Mesothelial cell of epicardium (in vitro differentiated cells): ENCODE measurements at places on chromosomes 3 and 15.

GRCh38 chr3:197000211-197000610 lies 29.4 kb downstream of the MELTF start:
- DNase-seq = no peak

DNA sequence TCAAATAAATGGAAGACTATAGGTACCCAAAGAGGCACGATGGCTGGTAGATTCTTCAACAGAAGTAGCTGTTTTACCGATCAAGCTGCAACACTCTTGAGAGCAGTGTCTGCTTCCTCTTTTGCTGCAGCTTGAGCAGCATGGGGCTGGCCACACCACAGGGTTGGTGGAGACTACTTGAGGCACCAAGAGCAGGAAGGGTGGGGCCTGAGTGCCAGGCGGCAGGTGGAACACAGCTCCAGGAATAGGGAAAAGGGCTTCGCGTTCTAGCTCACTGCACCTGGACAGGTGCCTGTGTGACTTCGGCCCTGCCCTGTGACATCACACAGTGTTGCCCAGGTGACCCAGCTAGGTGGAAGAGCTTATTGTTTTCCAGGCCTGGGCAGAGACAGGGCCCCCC lies at the start of gene CCDC33:
Gene CCDC33 (plus strand): TSS at position 365 of the 400 bp plus-strand sequence. CDS start 394 bp downstream, outside the sequence.
- DNase-seq = no peak

DNA sequence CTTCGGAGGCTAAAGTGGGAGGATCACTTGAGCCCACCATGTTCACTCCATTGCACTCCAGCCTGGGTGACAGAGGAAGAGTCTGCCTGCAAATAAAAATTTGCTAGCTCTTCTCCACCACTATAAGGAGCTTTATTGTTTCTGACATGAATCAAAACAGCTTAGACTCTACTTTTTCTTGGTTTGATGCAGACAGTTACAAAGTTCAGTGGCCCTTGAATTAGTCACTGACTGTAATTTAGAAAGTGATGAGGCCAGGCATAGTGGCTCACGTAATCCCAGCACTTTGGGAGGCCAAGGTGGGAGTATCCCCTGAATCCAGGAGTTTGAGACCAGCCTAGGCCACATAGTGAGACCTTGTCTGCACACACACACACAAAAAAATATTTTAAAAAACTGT lies 172.4 kb upstream of the CGNL1 start:
- no peak for DNase-seq

DNA sequence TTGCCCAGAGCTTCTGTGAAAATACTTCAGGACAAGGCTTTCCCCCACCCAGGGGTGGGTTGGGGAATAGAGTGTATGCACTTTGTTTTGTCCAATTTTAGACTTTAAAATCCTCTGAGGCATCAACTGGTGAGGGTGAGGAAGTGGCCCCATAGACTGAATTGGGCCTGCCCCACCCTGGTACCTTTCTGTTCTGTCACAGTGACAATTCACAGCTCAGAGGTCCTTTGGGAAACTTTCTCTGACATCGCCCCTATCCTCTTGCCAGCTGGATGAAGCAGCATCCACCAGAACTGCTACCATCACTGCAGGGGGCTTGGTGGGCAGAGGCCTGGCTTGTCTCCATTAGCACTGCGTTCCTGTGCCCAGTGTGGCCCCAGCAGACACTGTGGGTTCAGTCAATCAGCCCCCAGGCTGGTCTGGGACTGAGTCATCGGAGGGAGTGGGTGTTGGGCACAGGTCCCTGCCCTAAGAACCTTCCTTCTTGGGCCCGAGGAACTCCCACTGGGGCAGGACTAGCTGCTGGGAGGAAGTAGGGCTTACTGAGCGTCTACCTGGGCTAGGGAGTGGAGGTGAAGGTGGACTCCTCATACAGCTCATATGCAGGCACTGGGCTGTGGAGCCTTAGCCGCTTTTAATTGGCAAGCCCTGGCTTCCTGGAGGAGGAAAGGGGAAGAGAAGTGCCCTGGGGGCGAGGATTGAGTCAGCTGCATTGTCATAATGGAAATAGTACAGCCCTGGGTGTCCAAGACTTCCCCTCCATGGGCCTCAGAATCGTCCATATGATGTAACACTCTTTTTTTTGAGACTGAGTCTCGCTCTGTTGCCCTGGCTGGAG lies 1.5 kb upstream of the PPM1M start:
- DNase-seq = no peak

DNA sequence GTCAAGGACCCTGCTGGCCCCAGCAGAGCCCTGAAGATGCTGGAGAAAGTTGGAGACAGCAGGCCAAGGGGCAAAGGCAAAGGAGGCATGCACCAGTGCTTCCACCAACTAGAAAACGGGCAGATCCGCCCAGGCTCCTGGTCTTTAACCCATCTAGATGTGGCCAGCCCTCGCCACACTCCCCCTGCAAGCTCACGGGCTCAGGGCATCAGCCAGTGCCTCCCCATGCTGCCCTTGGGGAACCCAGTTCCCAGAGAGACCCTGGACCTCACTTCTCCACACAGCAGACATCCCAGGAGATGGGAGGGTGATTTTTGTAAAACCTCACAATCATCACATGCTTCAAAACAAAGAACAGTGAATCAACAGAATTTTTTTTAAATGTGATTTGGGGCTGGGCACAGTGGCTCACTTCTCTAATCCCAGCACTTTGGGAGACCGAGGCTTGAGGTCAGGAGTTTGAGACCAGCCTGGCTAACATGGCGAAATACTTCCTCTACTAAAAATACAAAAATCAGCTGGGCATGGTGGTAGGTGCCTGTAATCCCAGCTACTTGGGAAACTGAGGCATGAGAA lies 24.5 kb downstream of the CYFIP1 start:
- no peak for DNase-seq

- DNase-seq = no peak
Measured at GRCh38 chr3:117719316-117719926, 1009.8 kb downstream of the TUSC7 start.

- no peak for DNase-seq
Measured at GRCh38 chr15:91077029-91077428, 23.0 kb upstream of the SV2B start.

GRCh38 chr3:147582642-147583041 lies 173.5 kb downstream of the ZIC1 start:
- no peak for DNase-seq

DNA sequence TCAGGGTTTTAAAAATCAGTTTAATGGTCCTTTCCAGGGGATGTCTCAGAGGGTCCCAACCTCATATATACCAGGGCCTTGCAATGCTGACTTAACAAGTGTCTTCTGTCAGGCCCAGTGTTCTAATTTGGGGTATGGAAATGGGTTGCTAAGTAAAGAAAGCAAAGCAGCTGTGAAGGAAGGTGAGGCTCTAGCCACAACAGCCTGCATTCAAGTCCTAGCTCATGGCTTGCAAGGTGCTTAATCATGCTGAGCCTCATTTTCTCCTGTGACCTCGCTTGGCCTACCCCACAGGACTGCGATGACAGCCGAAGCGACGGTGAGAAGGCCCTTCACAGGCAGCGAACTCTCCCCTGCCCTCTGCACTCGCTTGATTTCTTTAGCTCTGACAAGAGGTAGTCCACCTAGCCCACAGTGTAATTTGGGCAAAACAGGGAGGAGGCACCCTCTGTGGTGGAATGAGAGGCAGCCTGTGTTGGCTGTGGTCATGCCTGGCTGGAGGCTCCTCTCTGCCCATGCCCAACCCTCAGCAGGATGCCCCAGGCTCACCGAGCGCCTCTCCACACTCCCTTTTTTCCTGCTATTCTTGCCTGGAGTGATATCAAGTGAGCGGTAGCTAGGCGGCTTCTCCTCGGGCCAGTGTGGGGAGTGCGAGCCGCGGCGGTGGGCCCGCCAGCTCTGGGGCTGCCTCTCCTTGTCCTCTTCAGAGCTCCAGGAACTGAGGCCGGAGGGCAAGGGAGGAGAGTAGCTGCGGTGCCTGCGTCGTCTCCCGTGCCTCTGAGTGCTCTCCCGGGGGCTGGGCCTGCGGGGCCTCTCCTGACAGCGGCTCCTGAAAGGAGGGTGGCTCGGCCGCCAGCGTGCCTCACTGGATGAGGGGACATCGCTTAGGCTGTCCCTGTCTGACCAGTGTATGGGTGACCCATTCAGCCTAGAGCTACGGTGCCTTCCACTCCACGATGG lies 29.2 kb downstream of the ILDR1 start:
- no peak for DNase-seq

DNA sequence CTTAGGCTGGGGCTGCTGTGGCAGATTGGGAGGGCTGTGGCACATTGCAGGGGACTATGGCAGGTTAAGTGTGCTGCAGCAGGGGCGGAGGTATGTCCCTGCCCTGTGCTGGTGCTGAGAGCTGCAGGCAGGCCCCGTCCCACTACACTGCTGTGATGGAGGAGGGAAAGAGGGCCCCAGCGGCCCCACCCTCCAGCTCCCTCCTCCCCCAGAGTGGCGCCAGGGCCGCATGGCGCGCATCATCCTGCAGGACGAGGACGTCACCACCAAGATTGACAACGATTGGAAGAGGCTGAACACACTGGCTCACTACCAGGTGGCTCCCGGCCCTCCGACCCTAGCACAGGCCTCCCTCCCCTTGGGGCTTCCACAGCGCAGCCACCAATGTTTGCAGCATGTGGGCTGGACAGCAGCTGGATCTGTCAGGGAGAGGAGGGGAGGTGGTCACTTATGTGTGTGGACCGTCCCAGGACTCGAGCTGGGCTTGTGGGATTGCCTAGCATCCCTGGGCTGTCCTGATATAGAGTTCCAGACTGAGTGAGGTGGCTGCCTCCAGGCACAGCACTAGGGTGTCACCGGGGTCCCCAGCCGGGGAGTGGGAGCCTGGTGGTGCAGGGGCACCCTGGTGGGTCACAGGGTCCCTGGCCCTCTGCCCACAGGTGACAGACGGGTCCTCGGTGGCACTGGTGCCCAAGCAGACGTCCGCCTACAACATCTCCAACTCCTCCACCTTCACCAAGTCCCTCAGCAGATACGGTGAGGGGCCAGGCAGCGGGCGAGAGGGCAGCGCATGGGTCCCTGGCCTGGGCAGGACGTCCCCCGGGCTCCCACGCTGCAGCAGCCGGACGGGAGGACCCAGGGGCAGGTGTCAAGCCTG lies 46.1 kb downstream of the PLXNA1 start:
- no peak for DNase-seq

DNA sequence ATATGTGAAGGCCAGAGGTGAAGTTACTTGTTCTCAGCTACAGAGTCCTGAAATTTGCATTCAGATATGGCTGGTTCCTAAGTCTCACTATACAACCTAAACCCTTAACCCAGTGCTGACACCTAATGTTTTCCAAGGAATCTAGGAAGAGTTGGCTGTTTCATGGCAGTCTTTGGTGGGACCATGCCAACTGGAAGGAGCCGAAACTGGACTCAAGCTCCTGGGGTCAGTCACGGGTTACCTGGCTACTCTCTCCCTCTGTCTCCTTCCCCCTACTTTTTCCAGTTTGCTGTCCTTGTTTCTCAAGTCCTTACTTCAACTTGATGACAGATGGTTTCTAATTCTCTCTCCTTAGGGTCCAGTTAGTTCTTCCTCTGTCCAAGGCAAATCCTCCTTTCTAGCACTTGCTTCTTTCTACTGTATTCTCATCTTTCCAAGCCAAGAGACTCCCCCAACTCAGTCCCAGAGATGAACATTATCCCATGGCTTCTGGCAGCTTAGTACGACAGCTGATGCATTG lies 88.6 kb upstream of the COL6A5 start:
- no peak for DNase-seq

DNA sequence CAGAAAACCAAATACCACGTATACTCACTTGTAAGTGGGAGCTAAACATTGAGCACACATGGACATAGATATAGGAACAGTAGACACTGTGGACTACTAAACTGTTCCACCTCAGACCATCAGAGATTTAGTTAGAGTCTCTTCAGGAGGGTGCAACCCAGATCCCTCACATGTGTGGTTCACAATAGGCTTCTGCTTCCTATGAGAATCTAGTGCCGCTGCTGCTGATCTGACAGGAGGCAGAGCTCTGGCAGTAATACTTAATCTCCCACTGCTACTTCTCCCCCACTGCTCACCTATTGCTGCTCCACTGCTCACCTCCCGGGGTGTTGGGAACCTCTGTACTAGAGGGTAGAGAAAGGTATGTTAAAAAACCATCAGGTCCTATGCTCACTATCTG lies 533.3 kb downstream of the NSUN3 start:
- no peak for DNase-seq

GRCh38 chr3:51391566-51392354 lies 675 bp downstream of the RBM15B start:
- DNase-seq = no peak

GRCh38 chr3:126941721-126942270 lies 41.1 kb upstream of the PLXNA1 start:
- no peak for DNase-seq

GRCh38 chr3:174775603-174776002 lies 83.5 kb upstream of the NAALADL2 start:
- DNase-seq = no peak

DNA sequence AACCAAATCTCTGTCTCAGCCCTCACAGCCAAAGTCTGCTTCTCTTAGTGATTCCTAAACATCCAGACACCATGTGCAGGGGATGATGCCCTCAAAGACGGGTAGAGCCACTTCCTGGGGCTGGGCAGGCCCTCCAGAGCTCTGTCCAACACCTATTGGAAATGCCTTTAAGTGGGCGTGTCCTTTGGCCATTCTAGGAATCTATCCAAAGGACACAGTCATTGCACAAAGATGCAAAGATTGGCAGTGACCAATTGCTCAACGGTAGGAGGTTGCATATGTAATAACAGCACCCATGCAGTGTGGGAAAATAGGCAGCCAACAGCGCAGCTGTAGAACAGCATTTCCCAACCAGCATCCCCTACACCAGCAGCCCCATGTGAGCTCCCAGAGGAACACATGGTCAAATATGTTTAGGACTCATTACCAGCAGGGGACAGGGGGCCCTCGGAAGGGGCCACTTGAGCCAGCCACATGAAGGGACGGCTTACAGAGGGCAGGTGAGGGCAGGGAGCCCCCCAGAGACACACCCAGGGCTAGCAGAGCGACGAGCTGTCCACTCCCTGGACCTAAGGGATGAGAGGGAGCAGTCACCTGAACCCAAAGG lies 142.8 kb upstream of the IQSEC1 start:
- DNase-seq = no peak

DNA sequence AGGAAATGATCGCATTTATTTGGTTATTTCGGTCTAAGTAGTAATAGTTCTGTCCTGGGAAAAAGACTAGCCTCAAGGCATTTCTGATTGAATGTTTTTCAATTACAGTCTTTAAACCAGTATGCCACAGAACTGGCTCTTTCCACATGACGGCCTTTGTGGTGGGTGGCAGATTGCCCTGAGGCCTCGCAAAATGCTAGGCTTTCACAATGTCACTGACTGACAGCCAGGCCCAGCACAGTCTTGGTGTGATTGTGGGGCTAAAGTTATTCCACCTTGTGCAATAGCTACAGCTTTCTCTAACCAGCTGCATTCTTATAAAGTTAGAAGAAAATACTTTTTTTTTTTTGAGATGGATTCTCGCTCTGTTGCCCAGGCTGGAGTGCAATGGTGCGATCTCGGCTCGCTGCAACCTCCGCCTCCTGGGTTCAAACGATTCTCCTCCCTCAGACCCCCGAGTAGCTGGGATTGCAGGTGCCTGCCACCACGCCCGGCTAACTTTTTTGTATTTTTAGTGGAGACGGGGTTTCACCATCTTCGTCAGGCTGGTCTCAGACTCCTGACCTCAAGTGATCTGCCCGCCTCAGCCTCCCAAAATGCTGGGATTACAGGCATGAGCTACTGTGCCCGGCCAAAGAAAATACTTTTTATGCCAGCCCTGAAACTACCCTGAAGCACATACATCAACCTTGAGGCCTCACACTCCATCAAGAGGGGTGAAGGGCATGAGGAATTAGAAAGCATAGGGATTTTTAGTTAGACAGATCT lies 2.5 kb upstream of the ADIPOQ start:
- DNase-seq = no peak
